ENCODE measurements at places on chromosomes 11 and 22.

- DNase-seq: no peak
Observed at GRCh38 chr11:74412733-74413359, 14.6 kb upstream of the PGM2L1 start.

- DNase-seq: peak; percentile 26
Observed at GRCh38 chr22:40251106-40251505, 73.4 kb downstream of the TNRC6B start.

- no peak for DNase-seq
Observed at GRCh38 chr22:50455201-50455600, 19.6 kb downstream of the SBF1 start.

DNA sequence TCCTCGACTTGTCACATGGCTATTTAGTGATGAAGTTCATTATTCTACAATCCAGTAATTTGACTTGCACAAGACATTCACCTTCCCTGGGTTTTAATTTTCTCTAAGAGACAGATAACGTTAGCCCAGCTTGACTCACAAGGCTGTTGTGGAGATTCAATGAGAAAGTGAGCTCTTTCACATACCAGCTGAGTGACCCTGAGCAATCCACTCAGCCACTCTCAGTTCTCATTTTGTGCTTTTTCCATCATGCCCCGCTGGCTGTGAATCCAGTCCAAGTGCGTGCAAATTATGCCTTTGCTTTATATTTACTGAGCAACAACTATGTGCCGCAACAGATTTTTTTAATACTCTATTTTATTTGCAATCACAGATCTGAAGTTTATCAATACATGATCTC lies 176.5 kb downstream of the LARGE1 start:
- no peak for DNase-seq

- no peak for DNase-seq
Observed at GRCh38 chr11:64784813-64785581, 6.7 kb upstream of the SF1 start.

DNA sequence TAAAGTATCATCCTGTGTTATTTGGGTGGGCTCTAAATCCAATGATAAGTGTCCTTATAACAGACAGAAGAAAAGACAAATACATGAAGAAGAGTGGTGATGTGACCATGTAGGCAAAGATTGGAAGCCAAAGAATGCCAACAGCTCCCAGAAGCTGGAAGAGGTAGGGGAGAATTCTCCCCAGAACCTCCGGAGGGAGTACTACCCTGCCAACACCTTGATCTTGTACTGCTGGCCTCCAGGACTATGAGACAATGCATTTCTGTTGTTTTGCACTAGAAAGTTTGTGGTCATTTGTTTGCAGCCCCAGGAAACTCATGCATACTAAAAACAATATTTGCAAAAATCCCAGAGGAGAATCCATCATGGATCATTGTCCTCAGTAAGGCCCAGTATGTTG lies 115.0 kb upstream of the ARHGAP20 start:
- no peak for DNase-seq

- DNase-seq: no peak
Observed at GRCh38 chr11:21564833-21565682, 627.8 kb upstream of the ANO5 start.

GRCh38 chr11:119445850-119446249 lies 22.9 kb upstream of the THY1 start:
- no peak for DNase-seq

GRCh38 chr22:43825651-43826050 lies 13.5 kb upstream of the EFCAB6 start:
- no peak for DNase-seq

GRCh38 chr22:50170453-50171318 lies at the start of gene PANX2:
TSS of gene PANX2 (plus strand) at chr22:50170731. CDS start at chr22:50170731, 0 bp downstream.
- DNase-seq: no peak

- no peak for DNase-seq
Observed at GRCh38 chr11:119785131-119785530, 56.1 kb upstream of the NECTIN1 start.

DNA sequence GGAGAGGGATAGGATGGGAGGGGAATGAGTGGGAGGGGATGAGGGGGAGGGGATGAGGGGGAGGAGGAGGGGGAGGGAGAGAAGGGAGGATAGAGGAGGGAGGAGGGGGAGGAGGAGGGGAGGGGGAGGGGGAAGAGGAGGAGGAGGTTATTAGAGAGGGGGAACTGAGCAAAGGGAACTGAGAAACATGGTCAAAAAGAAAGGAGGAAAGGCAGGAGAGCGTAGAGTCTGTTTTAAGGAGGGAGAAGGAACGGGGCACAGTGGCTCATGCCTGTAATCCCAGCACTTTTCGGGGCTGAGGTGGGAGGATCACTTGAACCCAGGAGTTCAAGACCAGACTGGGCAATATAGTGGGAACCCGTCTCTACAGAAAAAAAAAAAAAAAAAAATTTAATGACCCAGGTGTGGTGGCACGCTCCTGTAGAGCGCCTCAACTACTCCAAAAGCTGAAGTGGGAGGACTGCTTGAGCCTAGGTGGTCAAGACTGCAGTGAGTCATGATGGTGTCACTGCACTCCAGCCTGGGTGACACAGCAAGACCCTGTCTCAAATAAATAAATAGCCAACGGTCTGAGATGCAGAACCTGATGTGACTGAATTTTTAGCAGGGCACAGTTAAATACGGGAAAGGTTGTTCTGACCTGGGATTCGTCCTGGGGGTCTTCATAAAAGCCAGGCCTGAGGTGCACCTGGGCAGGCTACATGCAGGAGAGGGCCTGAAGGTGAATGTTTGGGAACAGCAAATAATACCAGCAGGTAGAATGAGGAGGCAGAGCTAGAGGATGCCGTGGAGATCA lies 4.0 kb downstream of the B3GNT6 start:
- no peak for DNase-seq

- no peak for DNase-seq
Observed at GRCh38 chr22:26517429-26517828, 5.2 kb upstream of the TFIP11 start.

DNA sequence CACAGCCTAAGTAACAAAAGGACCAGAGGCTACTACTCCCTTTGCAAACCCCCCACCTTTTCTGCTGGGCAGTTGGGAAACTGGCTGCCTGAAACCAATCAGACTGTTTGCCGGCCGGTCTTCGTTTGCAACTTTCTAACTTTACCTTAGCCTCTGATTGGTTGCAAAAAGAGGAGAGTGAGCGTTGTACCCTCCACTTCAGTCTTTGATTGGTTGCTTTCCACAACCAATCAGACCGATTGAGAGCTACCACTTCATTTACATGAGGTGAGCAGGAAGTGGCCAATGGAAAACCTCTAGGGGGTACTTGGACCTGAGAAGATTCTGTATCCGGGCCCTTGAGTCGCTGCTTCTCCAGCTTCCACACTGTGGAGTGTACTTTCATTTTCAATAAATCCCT lies 18.8 kb upstream of the CLNS1A start:
- DNase-seq: no peak

DNA sequence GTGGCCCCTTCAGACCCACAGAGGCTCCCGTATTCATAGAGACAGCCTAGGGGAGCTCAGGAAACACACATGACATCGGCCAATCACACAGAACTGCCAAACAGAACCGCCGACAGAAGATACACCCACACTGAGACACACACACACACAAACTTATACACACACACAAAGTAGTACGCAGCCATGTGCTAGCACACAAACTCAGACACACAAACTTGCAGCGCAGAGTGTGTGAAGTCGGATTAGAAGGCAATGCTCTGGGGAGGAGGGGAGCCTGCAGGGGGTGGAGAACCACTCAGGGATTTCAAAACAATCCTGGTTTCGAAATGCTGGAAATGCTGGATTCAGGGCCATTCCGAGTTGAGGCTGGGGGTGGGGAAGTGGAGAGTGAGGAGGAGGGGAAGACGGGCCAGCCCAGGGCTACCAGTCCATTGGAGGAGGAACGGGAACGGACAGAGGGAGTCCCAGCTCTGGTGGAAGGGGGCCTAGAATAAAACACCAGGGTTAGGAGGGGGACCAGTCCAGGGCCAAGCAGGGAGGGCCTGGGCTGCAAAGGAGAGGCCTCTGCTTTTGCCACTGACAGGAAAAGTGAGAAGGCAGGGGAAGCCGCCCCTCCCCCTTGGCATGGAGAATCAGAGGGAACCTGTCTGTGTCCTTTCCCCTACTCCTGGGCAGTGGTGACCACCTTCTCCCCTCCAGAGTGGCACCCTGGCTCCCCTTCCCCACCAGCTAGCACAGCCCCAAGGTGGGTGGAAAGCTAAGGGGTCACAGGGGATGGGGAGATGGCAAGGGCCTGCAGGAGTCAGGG lies 4.4 kb downstream of the BCL9L start:
- peak; percentile 63 for DNase-seq

DNA sequence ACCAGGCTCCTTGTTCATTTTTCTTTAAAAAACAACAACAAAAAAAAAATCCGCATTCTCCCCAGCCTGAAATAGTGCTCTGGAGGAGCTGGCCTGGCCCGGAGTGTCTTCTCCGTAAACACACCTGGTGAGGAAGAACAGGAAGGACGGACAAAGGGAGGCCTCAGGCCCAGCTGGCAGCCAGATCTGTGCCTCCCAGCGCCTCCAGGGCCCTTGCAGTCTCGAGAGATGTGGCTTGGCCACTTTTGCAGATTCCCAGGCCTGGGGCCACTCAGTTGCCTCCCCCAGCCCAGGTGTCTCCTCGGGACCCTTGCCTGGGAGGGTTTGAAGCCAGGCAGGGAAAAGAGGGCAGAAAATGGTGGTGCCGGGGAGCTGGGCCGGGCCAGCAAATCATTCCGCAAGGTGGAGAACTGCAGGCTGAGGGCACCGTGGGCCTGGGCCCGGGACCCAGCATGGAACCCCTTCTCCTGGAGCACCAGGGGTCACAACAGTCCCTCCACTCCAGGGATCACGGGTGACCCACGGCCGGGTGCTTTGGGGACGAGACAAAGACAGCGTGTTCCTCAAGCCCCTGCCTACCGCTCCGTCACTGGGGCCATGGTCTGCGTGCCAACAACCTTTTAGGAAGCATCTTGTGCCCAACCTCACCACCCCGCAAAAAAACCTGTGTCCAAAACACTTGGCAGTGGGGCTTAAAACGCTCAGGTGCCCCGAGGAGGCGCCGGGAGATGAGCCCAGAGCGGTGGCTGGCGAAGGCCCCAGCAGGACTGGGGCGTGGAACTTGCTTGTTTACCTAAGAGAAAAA lies 67.1 kb upstream of the WNT7B start:
- DNase-seq: peak; percentile 77

DNA sequence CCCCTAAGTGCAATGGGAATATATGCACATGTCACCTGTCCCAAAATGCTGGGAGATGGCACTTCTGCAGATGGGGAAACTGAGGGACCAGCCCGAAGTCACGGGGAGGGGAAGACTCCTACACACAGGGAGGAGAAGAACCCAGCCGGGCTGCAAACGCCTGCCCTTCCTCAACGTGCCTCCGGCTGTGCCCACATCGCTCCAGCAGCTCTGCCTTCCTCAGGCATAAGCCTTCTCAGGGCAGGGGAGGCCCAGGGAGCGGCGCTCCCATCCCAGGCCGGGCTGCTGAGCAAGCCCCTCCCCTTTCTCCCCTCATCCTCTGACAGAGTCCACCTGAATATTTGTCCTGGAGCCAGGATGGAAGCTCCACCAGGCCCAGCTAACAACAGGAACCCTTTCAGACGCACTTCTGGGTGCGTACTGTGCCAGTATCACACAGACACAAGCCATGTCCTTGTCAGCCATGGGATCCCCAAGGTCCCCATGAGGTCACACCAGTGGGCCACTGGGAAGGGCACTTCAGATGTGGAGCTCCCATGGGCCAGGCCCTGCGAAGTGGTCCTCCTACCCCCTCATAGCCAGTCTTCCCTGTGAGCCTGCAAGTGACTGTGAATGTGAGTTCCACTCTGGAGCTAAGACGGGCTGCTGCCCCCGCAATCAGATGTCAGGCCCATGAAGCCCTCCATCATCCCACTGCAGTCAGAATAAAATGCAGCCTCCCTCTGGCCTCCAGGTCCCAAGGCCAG lies 2.5 kb upstream of the CD81 start:
- DNase-seq: no peak

- DNase-seq: no peak
Observed at GRCh38 chr11:130592056-130592455, 143.6 kb downstream of the ADAMTS15 start.

GRCh38 chr11:1198561-1199240 lies 24.2 kb upstream of the MUC5B start:
- DNase-seq: no peak

DNA sequence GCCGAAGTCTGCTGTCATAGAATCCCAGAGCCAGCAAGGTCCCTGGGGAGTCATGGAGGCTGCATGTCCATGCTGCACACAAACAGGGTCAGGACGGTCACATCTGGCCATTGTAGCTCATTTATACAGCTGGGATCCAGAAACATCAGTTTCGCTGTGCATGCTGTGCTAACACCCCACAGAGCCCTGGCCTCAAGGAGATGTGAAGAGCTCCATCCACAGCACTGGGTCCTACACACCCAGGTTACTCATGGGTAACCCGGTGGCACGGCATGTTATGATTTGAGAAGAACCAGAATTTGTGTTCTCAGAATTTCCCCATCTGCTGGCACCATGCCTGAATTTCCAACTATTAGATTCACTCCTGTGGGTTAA lies 146.3 kb upstream of the ARHGAP20 start:
- no peak for DNase-seq

GRCh38 chr11:80673566-80673965 lies 1232.7 kb upstream of the TENM4 start:
- no peak for DNase-seq

GRCh38 chr11:114193730-114194679 lies 102.2 kb upstream of the NNMT start:
- no peak for DNase-seq

- no peak for DNase-seq
Observed at GRCh38 chr11:10021563-10021962, 272.5 kb downstream of the SBF2 start.

DNA sequence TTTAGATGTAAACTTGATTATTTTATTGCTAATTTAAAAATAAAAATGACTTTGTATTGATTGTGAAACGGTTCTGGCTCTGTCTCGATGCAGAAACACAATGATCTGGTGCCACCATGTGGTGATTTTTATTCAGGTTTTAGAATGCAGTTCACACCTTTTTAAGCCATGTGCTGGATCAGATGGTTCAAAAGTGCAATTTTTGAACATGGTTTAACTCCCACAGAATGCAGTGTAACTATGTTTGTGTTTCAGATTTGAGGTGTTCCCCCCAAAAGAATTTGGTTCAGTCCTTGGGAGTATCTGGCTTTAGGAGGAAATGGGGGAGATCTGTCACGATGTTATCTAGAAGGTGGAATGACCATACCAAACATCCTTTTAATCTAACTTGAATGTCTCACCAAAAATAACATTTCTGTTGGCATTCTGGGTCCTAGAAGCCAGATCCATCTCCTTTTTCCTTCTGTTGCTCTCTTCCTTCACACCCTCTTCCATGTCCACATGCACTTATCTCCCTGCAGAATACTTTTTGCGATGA lies 7.9 kb downstream of the MRPL16 start:
- no peak for DNase-seq

- no peak for DNase-seq
Observed at GRCh38 chr11:129195682-129196081, 3.6 kb upstream of the ARHGAP32 start.

All from activated CD8-positive, alpha-beta memory T cell treated with anti-CD3 and anti-CD28 coated beads for 24 hours (primary cell).